ENCODE measurements at places on chromosomes 7 and 10. TPM values are rescaled to one million over a fixed set of nuclear protein-coding genes. Genes with fewer than 3 reads are reported as not detected.

Gene FGFR2
- 0.73 TPM for total RNA-seq

Gene C10orf143
- 2.4 TPM for total RNA-seq

Gene SFTPA1
- not detected for total RNA-seq

Gene SFMBT2
- 94.9 TPM for total RNA-seq

Gene PCDH15
- not detected for total RNA-seq

Gene AQP1
- total RNA-seq = 0.14 TPM

Gene ADIRF
- not detected for total RNA-seq

Gene VWC2
- total RNA-seq = not detected

Gene GPNMB
- not detected for total RNA-seq

Gene CPED1
- not detected for total RNA-seq

Gene SPDYE5
- total RNA-seq = not detected

Gene SYCE1
- not detected for total RNA-seq

Gene STEAP4
- not detected for total RNA-seq

Gene UTF1
- not detected for total RNA-seq

Gene SPDYE9
- total RNA-seq = not detected

Gene PRPS1L1
- not detected for total RNA-seq

Gene SUN3
- 0.71 TPM for total RNA-seq

Gene ASZ1
- not detected for total RNA-seq

Gene NRG3
- not detected for total RNA-seq

Gene ATP6V0A4
- 0.21 TPM for total RNA-seq

Gene HOXA10
- total RNA-seq = 1.3 TPM

Gene PNLIPRP2
- total RNA-seq = not detected

Gene HABP2
- total RNA-seq = not detected

Gene TSPAN12
- total RNA-seq = not detected

Gene NUP205
- 83.5 TPM for total RNA-seq

Gene FAM180A
- total RNA-seq = not detected

Gene SEPHS1
- 62.4 TPM for total RNA-seq

Gene PILRA
- 3.7 TPM for total RNA-seq

Gene PTF1A
- total RNA-seq = not detected

Gene KCNIP2
- total RNA-seq = 2.2 TPM

Gene FRMD4A
- 1.5 TPM for total RNA-seq

Data from natural killer cell treated with Interleukin-12 subunit alpha and Interleukin-12 subunit beta and Interleukin-15 and Interleukin-18, amount 100 ng/mL, for 72 hours (primary cell).